Ecto neural progenitor cell (in vitro differentiated cells): ENCODE measurements at places on chromosomes 4 and X.

DNA sequence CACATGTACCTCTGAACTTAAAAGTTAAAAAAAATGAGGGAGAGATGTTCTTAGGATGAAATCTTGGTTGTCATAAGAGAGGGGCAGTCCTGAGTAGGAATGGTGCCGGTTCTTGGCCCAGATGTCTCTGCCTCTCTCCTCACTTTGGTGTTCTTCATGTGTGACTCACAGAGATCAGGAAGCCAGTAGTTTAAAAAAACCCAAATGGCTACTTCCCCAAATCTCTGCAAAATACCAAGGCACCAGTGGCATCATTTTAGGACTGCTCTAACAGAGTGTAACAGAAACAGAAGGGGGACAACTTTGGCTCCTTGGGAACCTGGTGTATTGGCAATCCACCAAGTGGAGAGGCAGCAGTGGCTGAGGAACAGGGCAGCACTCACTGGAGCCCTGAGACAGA is 116.8 kb downstream of the SCD5 start:
- no peak for DNase-seq

DNA sequence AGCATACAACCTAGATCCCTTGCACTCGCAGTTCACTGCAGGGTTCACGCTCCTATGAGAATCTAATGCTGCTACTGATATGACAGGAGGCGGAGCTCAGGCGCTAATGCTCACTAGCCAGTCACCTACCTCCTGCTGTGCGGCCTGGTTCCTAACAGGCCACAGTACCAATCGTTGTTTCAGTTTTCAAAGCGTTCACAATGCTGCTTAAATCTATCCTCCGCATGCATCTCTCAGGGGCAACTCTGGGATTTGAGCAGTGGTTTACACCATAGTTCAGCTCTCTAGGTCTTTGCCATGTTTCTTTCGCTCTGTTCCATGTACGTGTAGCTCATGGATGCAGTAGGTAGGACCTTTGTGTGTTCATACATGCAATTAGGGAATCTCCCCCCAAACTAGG is 47.2 kb downstream of the CLOCK start:
- DNase-seq = peak; percentile 51

DNA sequence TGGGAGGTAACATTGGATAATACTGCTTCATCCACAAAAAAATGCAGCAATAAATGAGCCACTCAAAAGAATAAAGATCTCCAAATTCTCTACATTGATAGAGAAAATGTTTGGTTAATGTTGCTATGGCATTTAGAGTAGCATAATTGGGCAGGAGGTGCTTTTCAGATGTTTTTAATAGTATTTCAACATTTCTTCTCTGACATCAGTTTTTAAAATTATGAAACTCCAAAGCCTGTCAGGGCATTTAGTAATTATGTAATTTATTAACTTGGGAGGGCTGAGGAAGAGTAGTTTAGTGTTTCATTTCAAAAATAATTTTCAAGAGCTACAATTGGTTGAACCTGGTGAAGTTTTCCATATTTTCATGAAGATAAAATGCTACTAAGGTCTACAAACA is 211.3 kb upstream of the INTU start:
- no peak for DNase-seq

DNA sequence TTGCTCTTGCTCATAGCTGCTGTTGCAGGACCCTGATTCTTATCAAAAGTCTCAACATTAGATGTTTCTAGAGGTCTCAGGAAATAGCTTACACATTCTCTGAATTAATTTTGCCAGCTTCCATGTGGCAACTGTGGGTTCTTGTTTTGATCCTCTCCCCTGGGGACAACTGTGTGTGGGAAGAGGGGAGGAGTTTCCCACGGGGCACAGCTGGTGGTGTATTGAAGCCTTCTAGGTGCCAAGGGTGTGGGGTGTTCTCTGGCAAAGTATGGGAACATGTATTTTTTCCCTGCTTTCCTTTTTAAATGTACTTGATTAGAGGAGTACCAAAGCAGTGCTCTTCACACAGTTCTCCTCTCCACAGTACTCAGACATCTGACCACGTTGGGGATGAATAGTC is 212.7 kb downstream of the RPA4 start:
- no peak for DNase-seq

GRCh38 chr4:5036239-5036638 is 15.0 kb upstream of the STK32B start:
- no peak for DNase-seq

- DNase-seq = no peak
These were observed 69.9 kb downstream of the GATB start for GRCh38 chr4:151690876-151691275.

- no peak for DNase-seq
These were observed 431.1 kb upstream of the HTR2C start for GRCh38 chrX:114152801-114153200.

DNA sequence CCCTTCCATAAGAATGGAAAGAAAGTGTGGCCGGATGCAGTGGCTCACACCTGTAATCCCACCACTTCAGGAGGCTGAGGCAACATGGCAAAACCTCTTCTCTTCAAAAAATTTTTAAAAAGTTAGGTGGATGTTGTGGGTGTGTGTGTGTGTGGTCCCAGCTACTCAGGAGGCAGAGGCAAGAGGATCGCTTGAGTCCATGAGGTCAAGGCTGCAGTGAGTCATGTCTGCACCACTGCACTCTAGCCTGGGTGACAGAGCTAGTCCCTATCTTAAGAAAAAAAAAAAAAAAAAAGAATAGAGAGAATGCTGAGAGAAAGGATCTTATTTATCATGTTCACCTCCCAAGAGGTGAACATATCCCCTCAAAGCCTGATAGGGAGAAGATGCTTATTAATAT is 492.1 kb upstream of the SMIM31 start:
- DNase-seq = no peak

- DNase-seq = no peak
These were observed 2.7 kb upstream of the WDR45 start for GRCh38 chrX:49082271-49082871.

- DNase-seq = no peak
These were observed 624.2 kb downstream of the PCDH18 start for GRCh38 chr4:136908122-136908521.

- no peak for DNase-seq
These were observed 64.3 kb downstream of the TASL start for GRCh38 chrX:30513284-30513683.

DNA sequence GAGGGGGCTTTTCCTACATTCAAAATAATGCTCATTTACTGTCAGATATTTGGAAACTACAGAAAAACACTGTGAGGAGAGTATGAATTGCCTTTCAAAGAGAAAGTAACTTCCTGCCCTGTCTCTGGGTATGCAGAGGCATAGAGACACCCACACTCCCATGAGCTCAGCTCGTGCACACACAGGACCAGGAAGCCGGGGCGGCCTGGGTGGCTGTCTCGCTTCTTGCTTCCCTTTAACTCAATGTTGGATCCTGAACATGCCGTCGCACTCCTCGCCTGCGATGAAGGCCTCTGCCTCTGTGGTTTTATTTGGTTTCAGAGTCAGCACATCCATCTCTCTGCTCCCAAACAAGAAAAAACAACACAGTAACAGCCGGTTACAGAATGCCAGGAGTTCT is 40.1 kb upstream of the GPR78 start:
- DNase-seq = no peak

GRCh38 chrX:153469811-153470410 is 465 bp downstream of the HAUS7 start:
- peak; percentile 55 for DNase-seq

- no peak for DNase-seq
These were observed 30.7 kb downstream of the SHISA3 start for GRCh38 chr4:42428036-42428435.
